ENCODE measurements at places on chromosomes 4 and X.

GRCh38 chr4:171117457-171117856, 695.7 kb upstream of the GALNTL6 start:
- DNase-seq = no peak

- no peak for DNase-seq
Observed at GRCh38 chr4:174828845-174829701, at the start of gene GLRA3. Gene GLRA3, minus strand, starts transcription at chr4:174829247. Its CDS starts 436 bp downstream, at chr4:174828811.

- DNase-seq = no peak
Observed at GRCh38 chrX:152897222-152898131, at the start of gene ZNF185. Gene ZNF185, plus strand, starts transcription at chrX:152898067. Its CDS starts 16,423 bp downstream, at chrX:152914490.

GRCh38 chrX:28589046-28589445, 1.8 kb downstream of the IL1RAPL1 start:
- no peak for DNase-seq

DNA sequence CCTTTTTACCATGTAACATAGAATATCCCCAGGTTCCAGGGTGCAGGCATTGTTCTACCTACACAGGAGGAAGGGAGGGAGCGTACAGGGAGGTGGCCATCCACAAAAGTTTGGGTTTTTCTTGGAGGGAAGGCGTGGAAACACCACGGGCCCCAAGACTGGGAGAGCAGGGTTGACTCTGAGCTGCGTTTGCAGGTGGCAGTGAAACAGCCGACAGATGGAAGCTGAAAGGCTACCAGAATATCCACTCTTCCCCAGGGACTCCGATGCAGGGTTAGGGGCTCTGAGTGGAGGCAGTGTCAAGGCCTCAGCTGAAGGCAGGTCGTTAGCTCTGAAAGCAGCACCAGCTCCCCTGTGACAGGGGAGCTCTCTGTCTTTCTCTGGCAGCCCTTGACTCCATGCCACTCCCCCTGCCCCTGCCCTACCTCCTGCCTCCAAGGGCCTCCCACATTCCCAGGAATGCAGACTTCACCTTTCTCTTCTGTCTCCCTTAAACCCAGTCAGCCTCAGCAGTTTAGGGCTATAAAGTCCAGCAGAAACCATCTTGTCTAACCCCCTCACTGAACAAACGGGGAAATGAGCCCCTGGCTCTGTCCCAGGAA, 14.0 kb upstream of the GLOD5 start:
- DNase-seq = no peak

DNA sequence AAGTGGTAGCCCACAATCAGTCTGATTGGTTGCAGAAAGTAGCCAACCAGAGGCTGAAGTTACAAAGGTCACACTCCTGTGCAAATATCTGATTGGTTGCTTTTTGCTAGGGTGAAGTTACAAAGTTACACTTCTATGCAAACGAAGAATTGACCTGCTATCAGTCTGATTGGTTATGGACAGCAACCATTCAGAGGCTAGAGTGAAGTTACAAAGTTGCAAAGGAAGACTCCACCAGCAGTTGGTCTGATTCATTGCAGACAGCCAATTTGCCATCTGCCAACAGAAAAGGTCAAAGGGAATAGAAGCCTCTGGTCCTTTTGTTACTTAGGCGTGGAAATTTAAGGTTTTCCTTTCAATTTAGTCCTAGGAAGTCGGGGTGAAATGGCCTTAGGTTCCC, 377.7 kb downstream of the PRDM5 start:
- DNase-seq = no peak
